ENCODE measurements at places on chromosomes 4 and X.

GRCh38 chr4:120611092-120611491, 311.4 kb downstream of the PRDM5 start:
- no peak for DNase-seq

DNA sequence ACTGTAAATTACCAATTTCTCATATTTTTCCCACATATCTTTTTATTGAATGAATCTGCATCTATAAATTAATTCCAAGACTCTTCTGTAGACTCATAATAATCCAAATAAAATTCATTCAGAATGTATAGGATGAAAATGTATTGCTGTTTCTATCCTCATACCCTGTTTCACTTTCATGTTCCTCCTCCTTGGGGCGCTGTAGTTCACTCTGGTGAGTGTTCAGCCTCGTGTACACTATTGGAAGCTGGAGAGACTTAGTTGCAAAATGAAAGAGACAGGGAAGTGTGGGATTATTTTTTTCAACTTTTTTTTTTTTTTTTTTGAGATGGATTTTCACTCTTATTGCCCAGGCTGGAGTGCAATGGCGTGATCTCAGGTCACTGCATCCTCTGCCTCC, 296.1 kb downstream of the TLL1 start:
- DNase-seq: no peak

DNA sequence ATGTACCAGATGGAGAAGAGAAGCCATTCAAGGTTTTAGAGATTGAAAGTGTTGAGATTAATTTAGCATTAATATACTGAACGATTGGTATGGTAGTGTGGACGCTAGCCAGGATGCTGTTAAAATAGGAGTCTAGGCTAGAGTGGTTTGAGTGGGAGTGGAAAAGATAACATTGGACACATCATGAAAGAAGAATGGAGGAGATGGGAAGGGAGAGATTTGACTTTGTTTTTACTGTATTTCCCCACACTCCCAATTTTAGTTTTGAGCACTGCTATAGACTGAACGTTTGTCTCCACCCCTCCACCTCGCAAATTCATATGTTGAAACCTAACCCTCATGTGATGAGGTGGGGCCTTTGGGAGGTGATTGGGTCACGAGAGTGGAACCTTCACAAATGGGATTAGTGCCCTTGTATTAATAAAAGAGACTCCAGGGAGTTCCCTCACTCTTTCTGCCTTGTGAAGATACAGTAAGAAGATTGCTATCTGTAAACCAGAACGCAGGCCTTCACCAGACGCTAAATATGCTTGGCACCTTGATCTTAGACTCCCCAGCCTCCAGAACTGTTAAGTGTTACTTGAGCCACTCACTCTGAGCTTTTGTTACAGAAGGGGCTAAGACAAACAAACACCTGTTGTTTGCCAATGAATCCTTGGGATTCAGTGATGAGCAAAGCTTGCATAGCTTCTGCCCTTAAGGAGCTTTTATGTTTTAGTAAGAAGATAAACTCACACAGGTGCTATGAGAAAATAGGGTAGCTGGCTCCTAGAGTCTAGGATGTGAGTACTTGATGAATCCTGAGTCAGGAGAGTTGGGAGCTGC, 25.8 kb downstream of the USP9X start:
- peak; percentile 37 for DNase-seq

GRCh38 chr4:83751336-83751949, 215.5 kb downstream of the GPAT3 start:
- DNase-seq: no peak

DNA sequence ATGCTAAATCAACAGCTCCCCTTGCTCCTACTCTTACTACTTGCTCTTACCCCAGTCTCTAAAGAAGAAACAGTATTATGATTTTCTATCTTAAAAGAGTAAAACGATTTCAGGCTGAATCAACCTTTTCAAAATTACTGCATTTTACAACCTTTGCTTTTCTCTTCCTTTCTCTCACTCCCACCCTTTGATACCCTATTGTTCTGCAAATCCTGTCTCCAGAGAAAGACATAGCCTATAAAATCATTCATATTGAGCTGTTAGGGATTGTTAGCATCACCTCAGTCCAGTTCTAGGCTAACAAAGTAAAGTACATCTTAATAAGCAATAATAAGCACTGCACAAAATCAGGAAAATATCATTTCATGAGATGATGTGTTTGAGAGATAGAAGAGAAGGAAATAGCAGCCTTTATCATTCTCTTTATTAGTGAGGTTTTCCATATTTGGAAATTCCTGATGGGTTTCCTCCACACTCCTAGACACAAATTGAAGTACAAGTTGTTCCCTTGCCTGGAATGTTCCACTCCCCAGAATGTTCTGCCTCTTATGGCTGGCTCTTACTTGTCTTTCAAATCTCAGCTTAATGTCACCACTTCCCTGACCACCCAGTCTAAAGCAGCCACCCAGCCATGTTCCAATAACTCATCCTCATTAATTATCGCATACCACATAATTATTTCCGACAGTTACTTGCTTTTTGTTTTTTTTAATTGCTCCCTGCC, 219.7 kb downstream of the PALLD start:
- no peak for DNase-seq

- DNase-seq: no peak
Measured at GRCh38 chr4:177109769-177110168, 199.9 kb upstream of the NEIL3 start.

DNA sequence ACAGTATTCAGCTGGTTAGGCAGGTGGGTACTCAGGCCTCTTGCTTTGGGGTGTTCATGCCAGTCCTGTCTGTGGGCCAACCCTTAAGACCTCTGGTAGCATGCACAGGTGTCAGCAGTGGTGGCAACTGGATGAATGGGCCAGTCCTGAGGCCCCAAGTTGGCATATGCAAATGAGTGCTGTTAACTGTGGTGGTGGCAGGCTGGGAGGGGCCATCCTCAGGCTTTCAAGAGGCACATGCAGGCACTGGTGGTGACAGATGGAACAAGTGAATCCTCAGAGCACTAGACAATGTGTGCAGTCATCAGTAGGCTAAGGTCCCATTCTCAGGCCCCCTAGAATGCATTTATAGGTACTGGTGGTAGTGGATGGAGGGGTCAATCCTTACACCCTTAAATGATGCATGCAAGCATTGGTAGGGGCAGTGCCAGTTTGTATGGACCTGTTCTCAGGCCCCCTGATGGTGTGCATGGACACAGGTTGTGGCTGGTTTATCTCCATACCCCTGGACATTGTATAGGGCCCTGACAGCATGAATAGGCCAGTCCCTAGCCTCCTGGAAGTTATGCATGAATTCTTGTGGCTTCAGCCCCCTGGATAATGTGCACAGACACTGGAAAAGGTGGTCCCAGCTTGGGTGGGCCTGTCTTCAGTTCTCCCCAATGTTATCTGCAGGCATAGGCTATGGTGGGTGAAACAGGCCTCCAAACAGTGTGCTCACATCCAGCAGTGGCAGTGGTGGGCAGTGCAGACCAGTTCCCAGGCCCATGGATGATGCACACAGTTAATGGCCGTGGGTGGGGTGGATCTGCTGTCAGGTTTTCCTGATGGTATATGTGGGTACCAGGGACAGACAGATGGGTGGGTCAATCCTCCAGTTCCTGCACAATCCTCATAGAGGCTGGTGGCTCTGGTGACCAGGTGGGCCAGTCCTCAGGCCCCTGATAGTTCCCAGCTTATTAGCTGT, 24.7 kb downstream of the TECRL start:
- no peak for DNase-seq

DNA sequence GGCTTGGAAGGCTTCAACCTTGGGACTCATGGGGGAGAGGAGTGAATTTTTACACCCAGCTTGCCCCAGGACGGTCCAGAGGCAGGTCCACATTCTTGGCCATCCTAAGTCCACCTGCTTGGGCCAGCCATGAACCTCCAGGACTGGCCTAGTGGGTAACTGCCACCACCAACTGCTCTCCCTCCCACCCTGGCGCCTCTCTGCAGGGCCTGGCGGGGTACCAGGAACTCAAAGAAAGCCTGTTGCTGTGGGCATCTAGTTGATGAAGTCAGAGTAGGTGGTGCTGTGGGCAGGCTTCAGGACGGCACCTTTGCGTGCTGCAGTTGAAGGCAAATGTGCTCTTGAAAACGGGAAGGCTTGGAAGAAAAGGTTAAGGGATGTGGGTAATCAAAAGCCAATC, 12.0 kb downstream of the BCOR start:
- DNase-seq: no peak

DNA sequence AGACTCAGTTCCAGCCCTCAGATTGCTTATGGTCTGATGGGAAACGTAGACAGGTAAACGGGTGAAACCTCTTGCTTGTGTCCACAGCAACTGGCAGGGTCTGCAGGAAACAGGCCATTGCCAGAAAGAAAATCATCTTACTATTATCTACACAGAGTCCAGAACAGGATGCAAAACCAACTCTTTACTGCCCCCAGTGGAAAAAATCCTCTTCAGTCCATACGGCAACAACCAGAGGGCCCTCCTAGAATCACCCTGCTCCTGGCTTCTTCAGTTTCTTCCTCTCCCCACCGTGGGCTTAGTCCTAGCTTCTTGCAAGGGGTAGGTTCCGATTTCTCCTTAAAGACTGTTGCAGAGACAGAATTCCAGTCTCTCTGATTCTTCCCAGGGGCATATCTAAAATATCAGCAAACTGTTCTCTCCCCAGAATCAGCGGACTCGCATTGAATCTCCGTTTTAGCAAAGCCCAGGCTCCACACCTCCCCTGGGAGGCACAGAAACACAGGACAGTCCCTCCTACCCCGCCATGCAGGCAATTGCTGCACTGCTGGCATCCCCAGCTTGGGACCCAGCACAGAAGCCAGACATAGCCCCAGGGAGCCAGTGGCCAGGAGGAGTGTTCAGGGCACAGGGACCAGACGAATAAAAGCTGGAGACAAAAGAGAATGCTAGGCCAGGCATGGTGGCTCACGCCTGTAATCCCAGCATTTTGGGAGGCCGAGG, 41.0 kb upstream of the SH3RF1 start:
- no peak for DNase-seq

DNA sequence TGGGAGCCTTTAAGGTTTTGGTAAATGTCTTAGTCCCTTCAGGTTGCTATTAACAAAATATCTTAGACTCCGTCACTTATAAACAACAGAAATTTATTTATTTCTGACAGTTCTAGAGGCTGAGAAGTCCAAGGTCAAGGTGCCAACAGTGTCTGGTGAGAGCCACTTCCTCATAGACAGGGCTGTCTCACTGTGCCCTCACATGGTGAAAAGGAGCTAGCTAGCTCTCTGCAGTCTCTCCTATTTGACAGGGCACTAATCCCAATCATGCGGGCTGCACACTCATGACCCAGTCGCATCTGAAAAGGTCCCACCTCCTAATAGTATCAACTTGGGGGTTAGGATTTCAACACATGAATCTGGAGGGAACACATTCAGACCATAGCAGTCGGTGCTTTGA, 63.4 kb upstream of the KLF3 start:
- DNase-seq: no peak

GRCh38 chr4:185721190-185722028, 90.6 kb downstream of the SORBS2 start:
- DNase-seq: peak; percentile 36

- no peak for DNase-seq
Measured at GRCh38 chr4:122458625-122459024, 2.1 kb upstream of the IL2 start.

DNA sequence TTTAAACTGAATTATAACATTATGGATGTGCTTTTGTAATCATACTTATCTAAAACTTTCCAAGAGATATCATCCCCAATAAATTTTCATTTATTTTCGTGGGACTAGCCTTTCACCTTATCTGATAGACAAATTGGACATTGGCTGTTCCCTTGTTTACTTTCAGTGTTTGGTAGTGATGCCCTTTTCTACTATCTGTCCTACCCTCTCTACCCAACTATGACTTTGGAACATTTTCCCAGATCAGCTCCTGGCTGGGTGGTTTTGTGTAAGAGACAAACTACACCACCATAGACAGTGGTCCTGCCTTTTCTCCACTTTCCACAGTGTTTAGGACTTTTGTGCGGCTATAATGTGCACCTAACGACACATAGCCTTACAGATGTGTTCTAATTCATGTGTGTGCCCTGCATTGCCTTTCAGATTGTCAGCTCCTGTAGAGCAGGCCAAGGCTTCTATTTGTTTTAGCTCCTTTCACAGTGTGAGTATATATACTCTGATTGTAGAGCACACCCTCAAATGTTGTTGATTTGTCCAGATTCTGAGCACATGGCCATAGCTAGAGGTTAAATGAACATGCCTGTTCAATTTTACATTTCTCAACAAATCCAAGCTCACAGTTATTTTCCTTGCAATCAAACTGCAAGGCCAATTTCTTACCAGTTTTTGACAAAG, 63.0 kb upstream of the TRPC5OS start:
- DNase-seq: no peak

- peak; percentile 43 for DNase-seq
Measured at GRCh38 chr4:37767546-37767945, 58.9 kb upstream of the PGM2 start.

- DNase-seq: peak; percentile 11
Measured at GRCh38 chr4:25367004-25367621, 9.9 kb upstream of the ANAPC4 start.

DNA sequence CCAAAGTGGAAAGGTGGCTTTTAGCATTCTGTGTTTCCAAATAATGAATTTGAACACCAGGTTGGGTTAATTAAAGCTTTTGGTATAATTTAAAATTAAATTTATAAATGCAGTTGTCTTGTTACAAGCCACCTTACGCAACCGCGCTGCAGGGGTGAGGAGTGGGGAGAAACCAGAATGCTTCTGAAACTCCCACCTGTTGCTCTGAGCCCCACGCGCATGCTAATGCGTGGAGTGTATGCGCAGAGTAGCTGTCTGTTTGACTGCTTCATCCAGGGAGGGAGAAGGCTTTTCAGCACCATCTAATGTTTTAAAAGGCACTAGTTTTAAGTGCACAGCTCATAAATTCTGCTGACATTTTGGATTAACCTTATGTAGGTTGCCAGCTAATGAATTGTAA, 12.5 kb downstream of the OGT start:
- no peak for DNase-seq

- DNase-seq: peak; percentile 13
Measured at GRCh38 chr4:108166441-108167315, 2.1 kb downstream of the LEF1 start.

DNA sequence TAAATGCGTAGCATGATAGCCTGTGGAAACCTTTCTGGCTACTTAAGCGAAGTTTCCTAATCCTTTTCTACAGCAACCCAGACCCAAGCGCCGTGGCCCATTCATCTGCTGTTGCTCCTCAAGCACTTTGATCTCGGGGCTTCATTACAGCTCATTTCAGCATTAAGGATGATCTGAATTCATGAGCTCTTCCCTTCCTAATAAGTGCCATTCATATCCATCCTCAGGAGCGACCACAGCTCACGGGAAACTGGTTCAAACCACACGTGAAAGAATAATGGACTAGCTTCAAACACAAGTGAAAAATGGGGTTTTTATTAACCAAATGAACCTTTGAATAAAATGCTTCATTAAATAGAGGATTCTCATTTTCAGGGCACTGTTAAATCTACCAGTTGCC, 202.6 kb upstream of the LEF1 start:
- peak; percentile 41 for DNase-seq

DNA sequence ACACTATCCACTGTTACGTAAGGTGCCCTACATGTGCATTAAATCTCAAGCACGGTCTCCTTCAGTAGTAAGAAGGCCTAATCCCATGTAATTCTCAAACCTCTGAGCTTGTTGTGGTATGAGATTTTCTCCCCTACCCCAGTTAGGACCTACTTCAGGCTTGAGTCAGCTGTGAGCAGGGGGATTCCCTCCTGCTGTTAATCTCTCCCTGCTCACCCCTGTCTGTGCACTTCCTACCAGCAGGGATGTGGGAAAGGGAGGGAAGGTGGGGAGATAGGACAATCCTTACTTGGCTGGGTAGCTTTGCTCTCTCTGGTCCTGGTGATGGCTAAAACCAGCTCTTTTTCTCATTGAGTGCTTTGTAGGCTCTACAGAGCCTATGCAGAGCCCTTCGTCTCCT, 60.8 kb downstream of the PALLD start:
- DNase-seq: no peak

GRCh38 chrX:107205770-107206696, at the start of the genes DNAAF6 and NUP62CL:
DNAAF6 (plus strand) TSS chrX:107206611; CDS start chrX:107212876, 6,265 bp downstream.
NUP62CL (minus strand) TSS chrX:107206433; CDS start chrX:107175146, 31,287 bp downstream.
- peak; percentile 55 for DNase-seq
